Gastroesophageal sphincter (tissue), 4 donors: ENCODE measurements at places on chromosomes 11 and 22. TPM values are rescaled to one million over a fixed set of nuclear protein-coding genes. Genes with fewer than 3 reads are reported as not detected.

- ATAC-seq = no peak
Measured at GRCh38 chr11:120385655-120386054, 49.4 kb downstream of the ARHGEF12 start.

CASTOR1 gene
- total RNA-seq = 12.9 TPM

- no peak for ATAC-seq
Measured at GRCh38 chr11:32836946-32837345, 7.2 kb downstream of the PRRG4 start.

- no peak for ATAC-seq
Measured at GRCh38 chr11:57290288-57290687, 34.5 kb downstream of the TNKS1BP1 start.

DNA sequence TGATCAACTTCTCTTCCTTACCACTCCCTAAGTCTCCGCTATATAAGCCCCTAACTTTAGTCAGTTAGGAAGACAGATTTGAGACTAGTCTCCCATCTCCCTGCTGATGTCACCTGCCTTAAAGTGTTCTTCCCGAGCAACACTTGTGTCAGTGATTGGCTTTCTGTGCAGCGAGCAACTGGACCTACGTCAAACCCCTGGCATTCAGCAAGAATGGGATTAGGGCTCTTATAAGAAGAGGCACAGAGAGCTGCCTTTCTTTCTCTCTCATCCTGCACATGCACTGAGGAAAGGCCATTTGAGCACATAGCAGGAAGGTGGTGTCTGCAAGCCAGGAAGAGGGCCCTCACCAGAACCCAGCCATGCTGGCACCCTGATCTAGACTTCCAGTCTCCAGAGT, 116.6 kb upstream of the THY1 start:
- ATAC-seq = no peak

CBLIF gene
- total RNA-seq = not detected

ACO2 gene
- 227 TPM for total RNA-seq

DNA sequence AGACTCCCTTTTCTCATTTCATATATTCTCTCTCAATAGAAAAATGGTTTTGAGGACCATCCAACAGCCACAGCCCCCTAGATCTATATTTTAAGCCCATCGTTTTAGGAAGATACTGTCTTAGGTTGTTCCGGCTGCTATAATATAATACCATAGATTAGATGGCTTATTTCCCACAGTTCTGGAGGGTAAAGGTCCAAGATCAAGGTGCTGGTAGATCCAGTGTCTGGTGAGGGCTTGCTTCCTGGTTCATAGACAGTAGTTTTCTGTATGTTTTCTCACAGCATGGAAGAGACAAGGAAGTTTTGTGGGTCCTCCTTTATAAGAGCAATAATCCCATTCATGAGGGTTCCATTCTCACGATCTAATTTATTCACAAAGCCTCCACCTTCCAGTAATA, 215.1 kb downstream of the AASDHPPT start:
- no peak for ATAC-seq

MS4A6E gene
- total RNA-seq = not detected

- no peak for ATAC-seq
Measured at GRCh38 chr22:20108757-20109230, 7.1 kb upstream of the RANBP1 start.

- no peak for ATAC-seq
Measured at GRCh38 chr11:10639350-10639749, 54.2 kb downstream of the IRAG1 start.

DNA sequence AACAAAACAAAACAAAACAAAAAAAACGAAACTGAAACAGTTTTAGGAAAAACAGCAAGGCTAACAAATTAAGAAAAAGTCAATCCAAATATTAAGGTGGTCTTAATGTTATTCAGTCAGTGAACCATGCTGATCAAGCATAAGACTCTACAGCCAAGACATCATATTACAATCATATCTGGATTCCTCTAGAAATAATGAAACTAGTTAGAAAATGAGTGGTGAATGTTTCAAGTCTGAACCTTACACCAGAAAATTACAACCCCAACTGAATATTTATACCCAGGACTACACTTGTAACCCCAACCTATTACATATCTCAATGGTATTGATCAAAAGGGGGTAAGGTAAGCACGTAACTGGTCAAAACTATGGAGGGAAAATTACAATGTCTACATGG, 48.8 kb downstream of the ACAT1 start:
- ATAC-seq = no peak

CCDC82 gene
- 27.7 TPM for total RNA-seq

- ATAC-seq = no peak
Measured at GRCh38 chr22:33772745-33773144, 147.5 kb downstream of the LARGE1 start.

DNA sequence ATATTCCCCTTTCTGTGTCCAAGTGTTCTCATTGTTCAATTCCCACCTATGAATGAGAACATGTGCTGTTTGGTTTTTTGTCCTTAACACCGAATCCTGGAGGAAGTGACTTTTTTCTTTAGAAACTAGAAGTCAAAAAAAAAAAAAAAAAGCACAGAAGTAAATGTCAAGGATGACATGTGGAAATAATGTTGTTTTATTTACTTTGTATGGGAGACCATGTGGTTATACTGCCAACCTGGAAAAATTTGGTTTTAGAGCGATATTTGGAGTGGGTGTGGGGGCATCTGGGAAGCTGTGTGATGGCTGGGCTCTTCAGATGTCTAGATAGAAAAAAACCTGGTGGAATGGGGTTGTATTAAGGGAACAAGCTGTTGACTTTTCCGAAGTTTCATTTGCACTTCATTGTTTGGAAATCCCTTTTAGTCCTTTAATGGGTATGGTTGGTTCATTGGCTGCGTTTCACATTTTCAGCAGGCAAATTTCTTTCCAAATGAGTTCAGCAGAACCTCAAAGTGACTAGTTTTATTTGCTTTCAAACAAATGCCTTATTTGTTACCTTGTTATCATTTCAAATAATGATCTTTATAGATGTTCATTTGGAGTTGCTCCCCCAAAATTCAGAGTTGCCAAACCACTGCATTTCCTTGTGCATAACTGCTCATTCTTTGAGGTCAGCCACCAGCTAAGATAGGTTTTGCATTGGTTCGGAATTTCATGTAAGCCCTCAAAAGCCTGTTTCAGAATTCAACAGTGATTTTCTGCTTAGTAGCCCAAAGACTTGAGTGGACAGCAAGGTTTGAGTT, 508.2 kb downstream of the METTL15 start:
- no peak for ATAC-seq

DNA sequence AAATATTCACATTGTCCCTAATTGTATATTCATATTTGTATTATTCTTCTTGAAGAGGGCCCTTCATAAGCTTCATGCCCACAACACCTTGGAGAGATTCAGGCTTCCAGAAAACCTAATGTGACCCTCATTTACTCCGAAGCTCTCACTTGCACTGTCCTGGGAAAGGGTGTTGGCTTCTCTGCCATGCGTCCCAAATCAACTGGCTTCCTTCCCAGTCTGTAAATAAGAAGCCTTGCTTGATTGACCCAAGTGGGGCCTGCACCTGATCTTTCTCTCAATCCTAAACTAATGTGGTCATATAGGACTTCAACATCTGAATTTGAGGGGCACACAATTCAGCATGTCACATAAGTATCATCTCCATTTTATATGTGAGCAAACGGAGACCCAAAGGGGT, 40.5 kb upstream of the ZBTB16 start:
- no peak for ATAC-seq

DNA sequence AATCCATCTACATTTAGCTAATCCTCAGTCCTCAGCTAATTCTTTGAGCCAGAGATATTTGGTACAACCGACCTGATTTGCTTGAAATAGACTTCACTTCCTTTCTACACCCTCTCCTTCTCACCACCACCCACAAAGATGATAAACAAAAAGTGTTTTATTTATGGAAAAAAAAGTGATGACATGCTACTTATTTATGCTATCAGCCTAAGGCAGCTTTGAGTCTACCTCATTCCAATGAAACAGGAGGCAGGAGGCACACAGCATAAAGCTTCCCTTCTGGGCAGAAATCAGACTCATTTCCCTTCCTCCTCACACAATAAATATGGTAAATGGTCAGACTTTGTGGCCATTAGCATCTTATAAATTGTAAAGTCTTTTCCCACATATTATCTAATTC, 325.7 kb downstream of the SOX6 start:
- ATAC-seq = no peak

GRCh38 chr11:128294001-128294670, 293.2 kb downstream of the ETS1 start:
- no peak for ATAC-seq

FANCF gene
- total RNA-seq = 6.5 TPM

- peak; percentile 66 for ATAC-seq
Measured at GRCh38 chr11:120431633-120432032, 79.9 kb upstream of the GRIK4 start.

GRCh38 chr22:19406281-19406811, 25.2 kb downstream of the HIRA start:
- ATAC-seq = no peak

- no peak for ATAC-seq
Measured at GRCh38 chr11:126592496-126593410, 237.3 kb downstream of the ST3GAL4 start.

- no peak for ATAC-seq
Measured at GRCh38 chr11:68661697-68662603, 22.4 kb upstream of the GAL start.

DNA sequence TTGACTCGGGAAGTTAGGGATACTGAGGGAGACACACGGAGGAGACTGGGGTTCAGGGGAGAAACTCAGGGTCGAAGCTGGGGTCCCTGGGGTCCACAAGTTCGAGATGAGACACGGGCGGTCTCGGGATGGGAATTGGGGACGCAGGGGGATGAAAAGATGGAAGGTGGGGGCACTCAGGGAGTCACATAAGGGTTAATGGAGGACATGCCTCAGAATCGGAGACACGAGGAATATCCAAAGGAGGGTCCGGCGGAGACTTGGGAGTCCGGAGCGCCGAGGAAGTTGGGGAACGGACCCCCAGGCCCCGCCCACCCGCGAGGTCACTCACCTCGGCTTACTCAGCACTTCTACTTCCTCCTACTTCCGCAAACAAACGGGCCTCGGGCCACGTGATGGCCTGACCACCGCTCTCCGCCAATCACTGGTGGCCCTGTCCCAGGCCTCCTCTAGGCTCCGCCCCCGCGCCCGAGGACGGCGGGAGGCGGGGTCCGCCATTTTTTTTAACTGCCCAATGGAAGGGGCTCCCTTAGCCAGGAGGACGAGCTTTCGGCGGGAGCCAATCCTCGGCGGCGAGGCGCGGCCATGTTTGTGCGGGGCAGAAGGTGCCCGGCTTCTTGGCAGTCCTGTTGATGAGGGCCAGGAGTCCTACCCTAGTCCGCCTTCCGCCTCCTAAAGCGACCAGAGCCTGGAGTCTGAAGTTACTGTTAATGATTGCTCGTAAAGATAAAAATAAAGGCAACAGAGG, at the start of gene PLA2G6:
Gene PLA2G6 (minus strand): TSS at position 378 of the 748 bp plus-strand sequence. CDS start 12,404 bp downstream, outside the sequence.
- ATAC-seq = peak; percentile 98

- no peak for ATAC-seq
Measured at GRCh38 chr11:110128161-110128560, 35.0 kb downstream of the ZC3H12C start.

YPEL4 gene
- 1.5 TPM for total RNA-seq

TRPT1 gene
- total RNA-seq = 53.7 TPM

GAB2 gene
- 26.4 TPM for total RNA-seq

MIOX gene
- total RNA-seq = not detected

MUC6 gene
- 0.77 TPM for total RNA-seq

SYNGR1 gene
- total RNA-seq = 14.5 TPM

OLFML1 gene
- 10.2 TPM for total RNA-seq
